ENCODE measurements at places on chromosomes 6 and 20.

- DNase-seq = peak; percentile 74
Observed at GRCh38 chr20:38751360-38751976, 3.2 kb downstream of the ACTR5 start.

GRCh38 chr6:16239798-16240123 lies 1.4 kb downstream of the GMPR start:
- peak; percentile 90 for DNase-seq

DNA sequence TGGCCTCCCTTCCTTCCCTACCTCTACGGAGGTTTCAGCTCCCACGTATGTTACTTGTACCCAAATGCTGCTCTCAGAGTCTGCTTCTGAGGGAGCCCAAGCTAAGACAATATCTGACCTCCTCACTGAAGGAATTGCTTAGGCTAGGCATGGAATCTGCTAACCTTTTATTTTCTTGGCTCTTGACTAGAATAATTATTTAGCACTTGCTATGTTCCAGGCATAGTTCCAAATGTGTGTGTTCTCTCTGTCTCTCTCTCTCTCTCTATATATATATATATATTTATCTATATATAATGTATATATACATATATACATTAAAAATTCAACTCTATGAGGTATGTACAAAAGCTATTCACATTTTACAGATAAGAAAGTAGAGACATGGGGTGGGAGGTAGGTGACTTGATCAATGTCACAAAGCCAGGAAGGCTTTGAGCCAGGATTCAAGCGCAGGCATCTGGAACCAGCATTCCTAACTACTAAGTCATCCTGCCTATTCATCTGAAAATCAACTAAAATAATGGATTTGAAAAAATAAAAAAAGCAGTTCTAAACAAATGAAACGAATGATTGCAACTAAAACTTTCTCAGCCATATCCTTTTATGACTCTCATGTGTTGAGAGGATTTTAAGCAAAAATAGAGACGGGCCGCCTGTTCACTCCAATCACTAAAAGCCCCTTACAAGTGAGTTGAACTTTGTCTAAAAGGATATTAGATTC lies 189.7 kb upstream of the JAG1 start:
- DNase-seq = no peak

GRCh38 chr6:4941782-4942672 lies 61.8 kb downstream of the RPP40 start:
- DNase-seq = peak; percentile 88

DNA sequence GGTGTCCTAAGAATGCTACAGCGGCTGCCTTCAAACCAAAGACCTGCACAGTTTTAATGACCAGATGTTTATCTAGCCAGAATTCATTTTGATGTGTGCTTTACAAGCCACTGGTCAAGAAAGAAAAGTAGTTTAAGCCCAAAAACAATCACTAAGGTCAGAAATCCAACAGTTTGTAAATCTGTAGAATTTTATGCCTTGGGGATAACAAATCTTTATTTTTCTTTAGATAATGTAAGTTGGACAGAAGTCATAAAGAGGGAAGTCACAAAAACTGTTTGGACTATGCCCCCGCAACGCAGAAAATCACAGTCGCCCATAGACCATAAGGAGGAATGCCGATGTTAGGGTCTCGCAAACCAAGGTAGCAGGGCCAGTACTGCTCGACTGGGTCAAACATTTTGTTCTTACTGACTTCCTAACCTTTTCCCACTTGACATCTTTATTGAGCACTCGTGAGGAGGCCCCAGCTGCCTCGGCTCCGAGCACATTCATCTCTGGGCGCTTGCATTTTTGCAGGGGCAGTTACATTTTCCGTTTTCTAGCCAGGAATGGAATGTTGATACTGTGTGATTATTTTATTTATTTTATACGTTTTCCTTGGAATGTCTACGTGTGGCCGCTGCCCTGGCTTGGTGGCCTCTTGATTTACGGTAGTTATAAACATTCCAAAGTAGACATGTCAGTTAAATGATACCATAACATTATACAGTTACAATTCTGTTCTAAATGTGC lies 56.7 kb upstream of the APCDD1L start:
- DNase-seq = no peak

DNA sequence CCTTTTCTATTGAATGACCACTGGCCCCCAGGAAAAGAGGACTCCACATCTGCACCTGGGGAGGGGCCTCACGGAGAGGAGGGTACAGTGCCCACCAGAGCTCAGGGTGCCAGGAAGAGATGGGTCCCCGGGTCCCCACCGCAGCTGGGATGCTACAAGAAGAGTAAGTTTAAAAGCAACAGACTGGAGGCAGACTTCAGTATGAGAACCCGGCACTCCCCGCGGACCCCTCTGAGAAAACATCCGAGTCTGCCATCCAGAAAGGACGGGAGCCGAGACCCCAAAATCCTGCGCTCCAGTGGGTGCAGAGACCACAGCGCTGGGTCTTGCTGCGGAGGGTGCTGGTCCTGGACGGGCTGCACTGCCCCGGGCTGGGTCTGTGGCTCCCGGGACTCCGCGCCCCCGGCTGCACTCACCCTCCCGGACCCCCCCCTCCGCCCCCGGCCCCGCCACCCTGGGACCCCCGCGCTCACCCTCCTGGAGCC lies 350 bp downstream of the HELZ2 start:
- no peak for DNase-seq

DNA sequence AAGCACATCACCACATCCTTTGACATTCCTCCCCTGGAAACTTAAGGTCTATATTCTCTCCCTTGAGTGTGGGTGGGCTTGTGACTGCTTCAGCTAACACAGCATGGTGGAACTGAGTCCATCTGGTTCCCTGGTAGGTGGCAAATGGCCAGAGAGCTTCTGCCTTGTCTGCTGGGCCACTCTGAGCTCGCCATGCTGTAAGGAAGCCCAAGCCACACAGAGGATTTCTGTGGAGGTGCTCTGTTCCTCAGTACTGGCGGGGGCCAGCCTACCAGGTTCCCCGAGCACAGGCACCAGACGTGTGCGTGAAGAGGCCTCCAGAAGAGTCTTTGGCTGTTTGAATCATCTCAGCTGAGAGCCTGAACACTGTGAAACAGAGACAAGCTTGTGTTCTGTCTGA lies 41.6 kb upstream of the PMEPA1 start:
- DNase-seq = no peak

- DNase-seq = no peak
Observed at GRCh38 chr20:14488756-14489479, 151.5 kb upstream of the FLRT3 start.

DNA sequence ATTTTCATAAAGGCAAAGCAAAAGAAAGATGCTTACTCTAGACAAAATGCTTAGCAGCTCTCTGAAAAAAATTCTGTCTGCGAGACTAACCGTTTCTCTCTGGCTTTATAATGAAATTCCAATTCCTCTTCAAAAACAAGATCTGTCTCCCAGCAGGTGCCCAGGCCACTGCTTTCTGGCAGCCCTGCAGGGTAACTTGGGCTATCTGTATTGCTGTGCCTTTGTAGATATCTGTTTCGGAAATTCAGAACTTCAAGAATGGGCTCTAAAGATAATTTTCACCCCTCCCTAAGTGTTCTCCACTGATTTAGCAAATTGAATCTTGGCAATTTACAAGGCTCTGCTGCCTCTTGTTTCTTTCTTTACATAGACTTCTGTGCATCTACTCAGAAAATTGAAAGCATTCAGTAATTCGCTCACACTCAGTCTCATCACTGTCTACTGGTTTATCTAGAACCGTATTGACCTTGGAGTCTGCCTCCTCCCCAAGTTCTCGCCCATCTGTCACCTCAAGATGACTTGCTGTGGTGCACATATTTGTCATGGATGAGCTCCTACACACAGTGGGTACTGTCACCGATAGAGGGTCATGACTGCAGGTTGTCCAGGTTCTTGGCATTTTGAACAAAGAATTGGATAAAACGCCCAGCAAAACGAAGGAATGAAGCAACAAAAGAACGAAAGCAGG lies 26.4 kb upstream of the FABP7 start:
- no peak for DNase-seq

- DNase-seq = no peak
Observed at GRCh38 chr6:123777563-123777962, 26.1 kb upstream of the NKAIN2 start.

- DNase-seq = no peak
Observed at GRCh38 chr6:38470548-38470947, 169.2 kb downstream of the BTBD9 start.

DNA sequence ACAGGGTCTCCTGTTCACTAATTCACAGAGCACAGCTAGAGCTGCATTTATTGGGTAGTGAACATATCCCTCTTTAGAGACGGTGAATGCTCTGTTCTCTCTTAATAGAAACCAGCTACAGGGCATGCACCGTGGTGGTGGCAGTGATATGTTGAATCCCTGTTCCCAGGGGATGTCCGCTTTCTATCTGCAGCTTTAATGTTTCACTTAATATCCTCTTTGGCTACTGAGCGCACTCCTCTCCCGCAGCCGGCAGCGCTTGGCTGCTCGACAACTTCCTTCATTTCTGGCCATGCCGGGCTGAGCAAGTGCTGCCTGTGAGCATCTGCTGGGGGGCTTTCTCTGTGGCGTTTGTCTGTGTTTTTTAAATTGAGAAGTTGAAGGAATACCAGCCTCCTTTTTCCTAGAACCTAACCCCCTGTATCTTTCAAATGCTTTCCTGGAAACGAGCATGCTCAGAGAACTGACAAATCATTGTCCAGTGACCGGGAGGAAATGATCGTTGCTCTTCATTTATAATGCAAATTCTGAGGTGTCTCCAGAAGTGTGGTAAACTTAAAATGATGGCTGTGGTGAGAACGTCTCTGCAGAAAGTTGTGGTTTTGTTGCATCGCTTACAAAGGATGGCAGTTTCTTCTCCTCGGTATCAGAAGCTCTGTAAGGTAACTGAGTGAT lies 297.9 kb downstream of the UTRN start:
- no peak for DNase-seq

DNA sequence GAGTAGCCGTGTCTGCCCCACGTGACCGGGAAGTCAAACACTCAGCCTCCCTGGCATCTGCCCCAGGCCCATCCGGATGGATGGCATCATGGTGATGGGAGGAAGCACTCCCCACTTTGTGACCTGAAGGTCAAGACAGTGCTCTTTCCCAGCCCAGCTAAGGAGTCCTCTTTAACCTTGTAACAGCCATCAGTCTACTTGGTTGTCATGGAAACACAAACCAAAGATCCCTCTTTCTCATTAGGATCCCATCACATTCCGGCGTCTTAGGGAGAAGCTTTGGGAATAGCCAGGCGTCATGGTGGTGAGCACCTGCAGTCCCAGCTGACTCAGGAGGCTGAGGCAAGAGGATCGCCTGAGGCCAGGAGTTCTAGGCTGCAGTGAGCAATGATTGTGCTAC lies 90.9 kb upstream of the FOXC1 start:
- no peak for DNase-seq

DNA sequence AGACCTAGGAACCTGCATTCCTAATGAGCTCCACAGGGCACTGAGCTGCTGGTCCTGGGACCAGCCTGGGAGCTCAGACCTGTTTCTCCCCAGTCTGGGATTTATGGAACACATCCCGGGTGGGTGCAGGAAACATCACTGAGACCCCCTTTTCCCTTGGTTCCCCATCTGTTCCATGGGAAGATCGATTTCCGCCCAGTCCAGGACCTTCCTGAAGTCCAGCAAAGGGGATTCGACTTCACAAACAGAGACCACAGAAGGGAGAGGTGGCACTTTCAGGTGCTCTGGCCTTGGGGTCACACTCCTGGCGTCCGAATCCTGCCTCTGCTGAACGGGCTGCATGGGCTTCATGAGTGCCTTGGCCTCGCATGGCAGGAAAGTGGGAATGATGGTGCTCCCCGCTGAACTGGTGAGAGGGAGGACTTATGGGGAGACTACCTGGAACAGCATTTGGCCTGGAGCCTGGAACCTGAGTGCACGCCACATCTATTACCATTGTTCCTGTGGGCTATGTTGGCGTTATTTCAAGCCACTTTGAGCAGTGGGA lies 296.3 kb downstream of the TAF4 start:
- no peak for DNase-seq

DNA sequence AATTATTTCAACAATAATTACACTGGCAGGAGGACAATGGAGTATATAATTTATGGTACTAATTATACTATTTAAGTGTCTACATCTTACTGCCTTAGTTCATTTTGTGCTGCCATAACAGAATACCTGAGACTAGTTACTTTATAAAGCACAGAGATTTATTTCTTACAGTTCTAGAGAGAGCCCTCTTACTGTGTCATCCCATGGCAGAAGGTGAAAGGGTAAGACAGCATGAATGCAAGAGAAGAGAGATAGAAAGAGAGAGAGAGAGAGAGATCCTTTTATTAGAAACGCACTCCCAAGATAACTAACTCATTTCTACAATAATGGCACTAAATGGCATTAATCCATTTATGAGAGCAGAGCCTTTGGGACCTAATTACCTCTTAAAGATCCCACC lies 314.7 kb downstream of the EPM2A start:
- no peak for DNase-seq

All from hematopoietic multipotent progenitor cell treated with erythropoietin and hydrocortisone succinate and interleukin-3 and kit ligand, for 15 days (in vitro differentiated cells).